ENCODE measurements at places on chromosomes 16 and 17.

DNA sequence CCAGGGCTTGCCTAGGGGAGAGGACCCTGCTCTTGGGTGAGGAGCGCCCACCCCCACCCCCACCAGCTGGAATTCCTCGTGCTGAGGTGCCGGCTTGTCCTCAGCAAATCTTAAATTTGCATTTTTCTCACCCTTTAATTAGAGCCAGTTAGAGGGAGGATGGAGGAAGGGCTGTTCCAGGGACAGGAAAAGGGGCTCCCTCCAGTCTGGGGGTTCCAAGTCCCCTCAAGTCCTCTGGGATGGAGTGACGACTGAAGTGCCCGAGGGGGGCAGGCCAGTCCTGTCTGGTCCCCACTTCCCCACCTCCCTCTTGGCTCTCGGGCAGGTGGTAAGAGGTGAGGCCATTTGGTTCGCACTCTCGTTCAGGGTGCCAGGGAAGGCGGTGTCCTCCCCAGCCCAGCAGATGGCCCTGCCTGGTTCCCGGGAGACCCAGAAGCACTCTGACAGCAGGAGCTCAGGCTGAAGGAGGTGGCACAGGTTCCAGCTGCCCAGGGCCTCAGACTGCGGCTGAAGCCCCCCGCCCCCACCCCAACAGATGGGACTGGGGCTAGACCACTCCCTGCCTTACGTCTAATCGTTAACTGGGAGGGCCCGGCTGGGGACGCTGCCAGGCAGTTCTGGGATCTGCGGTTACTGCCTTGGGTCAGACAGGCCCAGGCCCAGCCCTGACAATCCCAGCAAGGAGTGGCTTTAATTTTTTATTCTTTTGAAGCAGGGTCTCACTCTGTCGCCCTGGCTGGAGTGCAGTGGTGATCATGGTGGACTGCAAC is 2.2 kb downstream of the RAB26 start:
- DNase-seq: no peak
- H3K27ac ChIP-seq: no peak overlapping the region
- peaks cover 15% of the 10 kb centered on the region for H3K36me3 ChIP-seq
- H3K4me1 ChIP-seq: peaks cover 29% of the 10 kb centered on the region

GRCh38 chr17:40310882-40311391 is 2.0 kb downstream of the RARA start:
- peaks cover 38% of the 10 kb centered on the region for H3K4me1 ChIP-seq
- no peak for DNase-seq
- H3K4me3 ChIP-seq: no peak overlapping the region
- peaks cover 15% of the 10 kb centered on the region for H3K36me3 ChIP-seq

- H3K27ac ChIP-seq: no peak overlapping the region
- no peaks in the 10 kb centered on the region for H3K27me3 ChIP-seq
- H3K4me3 ChIP-seq: no peak overlapping the region
- no peaks in the 10 kb centered on the region for H3K4me1 ChIP-seq
- DNase-seq: no peak
Measured at GRCh38 chr17:83014297-83014696, 65.1 kb upstream of the METRNL start.

- H3K4me1 ChIP-seq: peaks cover 29% of the 10 kb centered on the region
- DNase-seq: no peak
- H3K36me3 ChIP-seq: peaks cover 11% of the 10 kb centered on the region
- no peaks in the 10 kb centered on the region for H3K27me3 ChIP-seq
- no peak overlapping the region for H3K4me3 ChIP-seq
Measured at GRCh38 chr17:48322060-48322459, 108.0 kb downstream of the SKAP1 start.

GRCh38 chr16:817001-817906 is 16.7 kb upstream of the GNG13 start:
- H3K27ac ChIP-seq: no peak overlapping the region
- H3K27me3 ChIP-seq: peaks cover 15% of the 10 kb centered on the region
- no peaks in the 10 kb centered on the region for H3K36me3 ChIP-seq
- DNase-seq: no peak
- H3K4me3 ChIP-seq: no peak overlapping the region

GRCh38 chr16:1105888-1106620 is 10.0 kb upstream of the C1QTNF8 start:
- H3K4me1 ChIP-seq: no peaks in the 10 kb centered on the region
- no peak overlapping the region for H3K27ac ChIP-seq
- DNase-seq: no peak
- H3K4me3 ChIP-seq: no peak overlapping the region
- H3K27me3 ChIP-seq: peaks cover 11% of the 10 kb centered on the region

- no peak for DNase-seq
- H3K4me3 ChIP-seq: no peak overlapping the region
- no peaks in the 10 kb centered on the region for H3K4me1 ChIP-seq
- H3K36me3 ChIP-seq: no peaks in the 10 kb centered on the region
Measured at GRCh38 chr17:6471531-6472465, 27.5 kb downstream of the PIMREG start.

- peaks cover 46% of the 10 kb centered on the region for H3K4me1 ChIP-seq
- H3K36me3 ChIP-seq: peaks cover 43% of the 10 kb centered on the region
- H3K27me3 ChIP-seq: no peaks in the 10 kb centered on the region
- DNase-seq: no peak
- peak overlapping the region; percentile 100 for H3K27ac ChIP-seq
- peak overlapping the region; percentile 100 for H3K4me3 ChIP-seq
Measured at GRCh38 chr16:24539850-24540601, 660 bp downstream of the RBBP6 start.

GRCh38 chr16:51431517-51432241 is 280.6 kb upstream of the SALL1 start:
- H3K36me3 ChIP-seq: no peaks in the 10 kb centered on the region
- no peaks in the 10 kb centered on the region for H3K27me3 ChIP-seq
- DNase-seq: no peak

- no peaks in the 10 kb centered on the region for H3K27me3 ChIP-seq
- DNase-seq: no peak
- no peaks in the 10 kb centered on the region for H3K4me1 ChIP-seq
- H3K36me3 ChIP-seq: no peaks in the 10 kb centered on the region
Measured at GRCh38 chr17:47959825-47960655, 2.4 kb upstream of the PRR15L start.

DNA sequence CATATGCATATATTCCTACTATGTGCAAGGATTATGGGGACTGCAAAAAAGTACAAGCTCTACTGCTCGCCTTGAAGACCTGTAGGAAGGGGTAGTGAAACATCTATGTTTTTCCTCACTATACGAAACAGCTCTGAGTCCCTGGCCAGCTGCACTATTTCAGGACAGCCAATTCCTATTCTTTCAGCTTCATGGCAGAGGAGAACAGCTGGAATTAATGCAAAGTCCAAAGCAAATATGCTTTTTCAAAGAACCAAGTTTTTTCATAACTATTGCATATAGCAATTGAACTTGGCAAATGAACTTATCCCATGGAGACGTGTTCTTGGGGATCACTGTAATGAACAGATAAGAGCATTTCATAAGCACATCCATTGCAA is 122.3 kb downstream of the SPACA3 start:
- H3K4me3 ChIP-seq: no peak overlapping the region
- H3K27me3 ChIP-seq: peaks cover 75% of the 10 kb centered on the region
- no peak overlapping the region for H3K27ac ChIP-seq

- H3K4me1 ChIP-seq: peaks cover 19% of the 10 kb centered on the region
- no peak for DNase-seq
- no peak overlapping the region for H3K4me3 ChIP-seq
- H3K36me3 ChIP-seq: peaks cover 21% of the 10 kb centered on the region
- H3K27ac ChIP-seq: no peak overlapping the region
Measured at GRCh38 chr17:79814974-79815835, 18.3 kb upstream of the CBX8 start.

- H3K36me3 ChIP-seq: no peaks in the 10 kb centered on the region
- no peak overlapping the region for H3K4me3 ChIP-seq
- no peak for DNase-seq
- peak overlapping the region; percentile 19 for H3K27ac ChIP-seq
- peaks cover 5% of the 10 kb centered on the region for H3K4me1 ChIP-seq
Measured at GRCh38 chr16:57383276-57384247, 11.3 kb downstream of the CX3CL1 start.

DNA sequence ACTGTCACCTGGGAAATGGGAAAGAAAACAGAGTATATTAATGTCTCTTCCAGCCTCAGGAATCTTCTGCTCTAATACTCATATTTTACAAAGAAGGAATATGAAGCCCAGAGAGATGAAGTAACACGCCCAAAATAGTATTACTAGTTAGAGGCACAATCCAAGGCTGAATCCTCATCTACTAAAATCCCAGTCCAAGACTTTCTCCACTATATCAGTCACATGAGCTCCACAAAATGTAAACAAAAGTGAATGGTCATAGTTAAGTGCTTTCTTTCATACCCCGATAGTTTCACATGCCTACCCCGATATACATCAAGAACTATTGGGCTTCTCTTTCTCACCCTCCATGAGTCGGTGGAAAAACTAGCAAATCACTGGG is 965 bp downstream of the INTS2 start:
- H3K4me1 ChIP-seq: peaks cover 18% of the 10 kb centered on the region
- peaks cover 54% of the 10 kb centered on the region for H3K36me3 ChIP-seq
- no peak for DNase-seq
- peak overlapping the region; percentile 97 for H3K27ac ChIP-seq
- no peaks in the 10 kb centered on the region for H3K27me3 ChIP-seq

- no peaks in the 10 kb centered on the region for H3K27me3 ChIP-seq
- peaks cover 1% of the 10 kb centered on the region for H3K4me1 ChIP-seq
- no peak overlapping the region for H3K27ac ChIP-seq
- no peak for DNase-seq
Measured at GRCh38 chr16:10502776-10503175, 77.6 kb downstream of the EMP2 start.

DNA sequence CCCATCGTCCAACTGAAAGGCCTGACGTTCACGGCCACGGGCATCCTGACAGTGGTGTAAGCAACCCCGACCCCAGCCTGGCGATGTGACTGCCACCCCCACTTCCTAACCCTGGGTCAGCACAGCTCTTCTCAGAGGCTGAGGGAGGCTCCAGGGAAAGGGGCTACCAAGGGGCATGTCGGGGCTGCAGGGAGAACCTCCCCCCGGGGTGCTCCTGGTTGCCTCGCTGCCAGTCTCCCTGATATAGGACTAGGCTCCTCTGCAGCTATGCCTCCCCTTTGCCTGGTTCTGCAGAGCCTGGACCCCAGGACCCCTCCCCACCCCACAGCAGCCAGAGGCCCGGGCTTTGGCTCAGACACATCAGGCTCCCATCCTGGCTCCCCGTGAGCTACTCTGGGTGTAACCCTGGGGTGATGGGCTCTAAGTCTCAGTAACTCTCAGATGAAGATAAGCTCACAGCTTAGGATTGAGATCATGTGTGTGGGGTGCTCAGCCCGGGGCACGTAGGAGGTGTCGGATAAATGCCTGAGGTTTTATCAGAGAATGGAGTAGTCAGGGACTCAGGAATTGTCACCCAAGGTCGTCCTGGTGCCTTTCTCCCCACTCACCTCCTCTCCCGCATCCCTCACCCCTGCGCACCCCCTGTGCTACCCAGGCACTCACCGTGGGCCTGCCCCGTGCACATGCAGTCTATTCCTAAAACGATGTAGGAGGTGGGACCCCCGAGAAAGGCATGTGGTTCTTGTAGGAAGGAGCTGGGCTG is 10.6 kb downstream of the ITGAD start:
- no peak overlapping the region for H3K4me3 ChIP-seq
- DNase-seq: no peak
- H3K36me3 ChIP-seq: no peaks in the 10 kb centered on the region
- peaks cover 6% of the 10 kb centered on the region for H3K27me3 ChIP-seq

- DNase-seq: no peak
- H3K36me3 ChIP-seq: peaks cover 3% of the 10 kb centered on the region
- H3K27me3 ChIP-seq: peaks cover 90% of the 10 kb centered on the region
- H3K4me1 ChIP-seq: no peaks in the 10 kb centered on the region
Measured at GRCh38 chr16:66435896-66436295, 8.8 kb downstream of the BEAN1 start.

DNA sequence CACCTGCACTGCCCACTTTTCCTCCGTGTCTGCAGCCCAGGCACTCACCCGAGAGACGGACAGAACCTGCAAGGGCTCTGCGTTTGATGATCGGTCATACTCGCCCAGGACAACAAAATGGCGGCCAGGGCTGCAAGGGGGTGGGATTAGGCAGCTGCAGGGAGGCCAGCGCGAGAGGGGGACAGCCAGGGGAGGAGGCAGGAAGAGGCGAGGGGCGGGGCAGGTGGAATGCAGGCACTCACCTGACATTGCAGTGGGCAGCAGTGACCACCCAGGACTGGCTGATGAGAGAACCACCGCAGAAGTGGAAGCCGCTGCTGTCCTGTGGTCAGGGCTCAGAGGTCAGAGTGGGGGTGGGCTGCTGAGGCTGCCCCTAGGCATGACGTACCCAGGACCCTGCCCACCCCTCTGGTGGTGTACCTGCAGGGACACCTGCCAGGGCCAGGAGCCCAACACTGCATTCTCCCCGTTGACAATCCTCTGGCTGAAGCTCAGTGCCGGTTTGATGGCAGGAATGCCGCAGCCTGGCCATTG is 917 bp downstream of the CTRL start:
- H3K4me3 ChIP-seq: no peak overlapping the region
- peaks cover 21% of the 10 kb centered on the region for H3K4me1 ChIP-seq
- H3K27me3 ChIP-seq: no peaks in the 10 kb centered on the region

DNA sequence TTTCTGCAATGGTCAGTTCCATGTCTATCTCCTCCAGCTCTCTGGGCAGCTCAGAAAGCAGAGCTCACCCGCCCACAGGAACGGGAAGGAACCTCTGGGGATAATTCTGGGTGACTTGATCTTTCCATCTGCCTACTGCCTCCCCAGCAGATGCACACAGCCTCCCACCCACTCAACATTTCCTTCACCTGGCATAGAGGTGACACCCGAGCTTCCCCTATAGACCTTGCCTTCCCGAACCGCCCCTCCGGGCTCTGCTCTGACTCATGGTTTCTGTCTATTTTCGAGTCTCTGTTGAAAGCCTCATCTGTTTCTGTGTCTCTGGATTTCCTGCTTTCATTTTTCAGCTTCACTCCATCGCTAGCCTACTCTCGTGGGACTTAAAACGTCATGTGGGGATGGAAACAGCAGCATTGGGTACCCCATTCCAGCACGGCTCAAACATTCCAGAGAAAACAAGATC is 11.4 kb downstream of the GGA3 start:
- H3K4me1 ChIP-seq: peaks cover 53% of the 10 kb centered on the region
- peak overlapping the region; percentile 91 for H3K27ac ChIP-seq
- no peak for DNase-seq
- H3K4me3 ChIP-seq: peak overlapping the region; percentile 79
- H3K27me3 ChIP-seq: no peaks in the 10 kb centered on the region

GRCh38 chr16:1197237-1197866 is 27.7 kb downstream of the TPSG1 start:
- H3K4me1 ChIP-seq: peaks cover 3% of the 10 kb centered on the region
- peaks cover 7% of the 10 kb centered on the region for H3K27me3 ChIP-seq
- no peak for DNase-seq
- no peaks in the 10 kb centered on the region for H3K36me3 ChIP-seq
- H3K27ac ChIP-seq: no peak overlapping the region
- H3K4me3 ChIP-seq: no peak overlapping the region
